ENCODE measurements at places on chromosomes 5 and 9.

GRCh38 chr9:120729791-120730241 is 15.5 kb upstream of the MEGF9 start:
- no peak for DNase-seq

DNA sequence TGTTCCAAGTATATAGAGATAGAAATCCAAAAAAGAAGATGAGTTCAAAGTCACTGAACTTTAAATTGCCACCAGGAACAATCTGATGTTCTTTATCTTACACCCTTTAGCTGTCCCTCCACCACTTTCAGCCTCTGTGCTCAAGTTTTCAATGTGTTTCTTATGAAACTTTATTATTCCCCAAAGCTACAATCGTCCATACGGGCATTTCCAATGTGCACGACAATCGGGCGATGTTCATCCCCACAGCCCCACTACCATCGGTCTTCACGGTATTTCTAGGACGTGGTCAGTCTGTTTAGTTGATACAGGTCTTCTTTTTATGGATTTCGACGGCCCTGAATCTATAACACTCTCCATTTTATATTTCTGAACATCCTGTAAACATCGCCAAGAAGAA is 238.7 kb upstream of the DAP start:
- no peak for DNase-seq

DNA sequence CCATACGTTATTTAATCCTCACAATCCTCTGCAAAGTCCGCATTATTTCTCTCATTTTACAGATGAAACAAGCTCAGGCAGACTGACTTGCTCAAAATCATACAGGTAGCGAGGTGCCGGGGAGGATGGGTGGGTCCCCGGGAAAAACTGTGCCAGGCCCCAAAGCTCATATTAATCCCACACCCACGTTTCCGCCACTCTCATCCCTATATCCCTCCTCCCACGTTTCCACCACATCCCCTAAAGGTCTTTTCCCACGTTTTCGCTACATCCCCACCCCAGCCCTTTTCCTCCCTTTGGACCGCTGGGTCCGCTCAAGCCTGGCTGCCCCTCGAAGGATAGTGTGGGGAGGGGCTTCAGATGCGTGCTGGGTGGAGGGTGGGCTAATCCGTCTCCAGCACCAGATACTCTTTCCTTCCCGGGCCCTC is 434 bp upstream of the FSD1L start:
- no peak for DNase-seq

DNA sequence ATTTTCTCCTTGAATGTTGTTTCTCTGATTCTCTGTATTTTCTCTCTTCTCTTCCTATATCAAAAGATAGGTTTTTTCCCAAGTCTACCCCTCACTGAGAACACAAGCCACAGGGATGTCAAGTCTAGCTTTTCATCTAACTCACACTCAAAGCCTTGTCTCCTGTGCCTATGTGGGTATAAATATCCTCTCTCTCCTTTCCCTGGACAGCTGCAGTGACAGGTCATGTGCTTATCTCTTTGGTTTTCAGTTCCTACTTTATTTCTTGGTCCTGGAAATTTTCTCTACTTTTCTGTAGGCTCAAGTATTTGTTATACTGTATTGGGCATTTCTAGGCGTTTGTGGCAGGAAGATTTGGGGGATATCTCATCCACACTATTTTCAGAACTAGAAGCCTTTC is 182.4 kb upstream of the MVB12B start:
- DNase-seq, result no peak

DNA sequence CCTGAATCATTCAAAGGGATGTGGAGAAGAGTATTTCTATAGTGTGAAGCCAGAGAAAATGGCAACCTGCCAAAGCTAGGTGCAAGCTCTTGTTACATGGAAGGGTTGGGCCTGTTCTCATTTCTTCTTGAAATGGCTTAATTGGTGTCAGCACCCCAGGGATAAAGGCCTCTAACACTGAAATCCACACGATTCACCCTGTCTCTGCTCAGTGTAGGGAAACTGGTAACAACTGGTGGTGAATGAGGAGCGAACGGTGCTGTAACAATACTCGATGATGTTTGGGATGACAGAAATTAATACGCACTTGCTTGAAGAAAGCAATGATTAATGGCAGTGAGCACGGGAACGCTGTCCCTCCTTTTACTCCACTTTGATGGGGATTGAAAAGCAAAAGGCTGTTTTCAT is 16.2 kb downstream of the PBX3 start:
- DNase-seq, result no peak

GRCh38 chr5:44613936-44614335 is 194.8 kb upstream of the MRPS30 start:
- no peak for DNase-seq

DNA sequence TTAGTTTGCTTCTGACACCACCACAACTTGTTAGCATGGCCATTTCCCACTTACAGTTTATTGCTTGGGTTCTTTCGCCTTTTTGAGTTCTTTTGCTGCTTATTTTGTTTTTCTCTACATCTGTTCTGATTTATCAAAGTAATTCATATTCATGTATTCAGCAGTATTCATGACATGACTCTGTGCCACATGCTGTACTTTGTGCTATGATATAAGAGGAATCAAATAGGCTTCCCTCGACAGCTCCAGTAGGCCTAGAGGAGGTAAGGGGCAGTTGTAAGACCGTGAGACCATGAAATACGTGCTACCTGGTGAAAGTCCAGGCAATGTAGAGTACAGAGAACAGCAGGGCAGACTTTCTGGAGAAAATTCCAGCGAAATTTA is 110.7 kb upstream of the SAP30L start:
- no peak for DNase-seq

DNA sequence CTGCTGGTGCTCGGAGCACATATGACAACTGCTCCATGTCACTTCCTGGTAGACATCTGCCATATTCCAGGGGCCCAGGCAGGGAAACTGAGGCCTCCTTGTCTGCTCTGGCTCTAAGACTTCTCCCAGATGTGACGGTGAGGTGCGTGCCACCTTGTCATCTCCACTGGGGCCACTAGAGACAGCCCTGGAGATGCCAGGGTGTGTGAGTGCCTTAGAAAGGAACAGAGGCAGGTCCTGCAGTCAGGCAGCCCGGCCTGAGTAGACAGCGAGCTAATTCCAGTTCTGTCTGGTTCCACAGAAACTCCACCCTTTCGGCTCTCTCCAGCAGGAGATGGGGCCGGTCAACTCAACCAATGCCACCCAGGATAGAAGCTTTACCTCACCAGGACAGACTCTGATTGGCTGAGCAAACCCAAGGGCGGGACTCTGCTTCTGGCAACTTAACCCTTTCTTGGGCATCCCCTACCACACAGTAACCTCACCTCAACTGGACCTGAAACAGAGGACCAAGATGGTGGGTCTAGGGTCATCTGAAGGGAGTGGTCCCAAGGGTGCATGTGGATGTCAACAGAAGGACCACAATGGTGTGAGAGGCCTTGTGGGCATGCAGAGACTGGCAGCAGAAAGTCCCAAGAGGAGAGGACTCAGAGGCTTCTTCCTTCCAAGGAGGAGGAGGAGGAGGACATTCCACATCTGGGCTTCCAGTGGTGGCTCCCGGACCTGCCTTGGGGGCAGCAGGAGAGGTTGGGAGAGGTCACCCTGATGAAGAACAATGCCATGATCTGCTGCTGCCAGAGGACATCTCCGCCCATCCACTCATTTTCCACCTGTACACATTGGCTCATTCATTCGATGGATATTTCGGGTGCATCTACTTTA is 77.7 kb downstream of the RGS3 start:
- DNase-seq, result no peak

GRCh38 chr5:116583085-116583861 is 8.7 kb upstream of the SEMA6A start:
- no peak for DNase-seq

GRCh38 chr5:140189977-140190871 is 15.2 kb downstream of the CYSTM1 start:
- DNase-seq, result no peak

GRCh38 chr9:115267790-115268189 is 149.8 kb upstream of the TNC start:
- DNase-seq, result no peak

GRCh38 chr9:101791938-101792337 is 53.5 kb upstream of the GRIN3A start:
- DNase-seq, result no peak

DNA sequence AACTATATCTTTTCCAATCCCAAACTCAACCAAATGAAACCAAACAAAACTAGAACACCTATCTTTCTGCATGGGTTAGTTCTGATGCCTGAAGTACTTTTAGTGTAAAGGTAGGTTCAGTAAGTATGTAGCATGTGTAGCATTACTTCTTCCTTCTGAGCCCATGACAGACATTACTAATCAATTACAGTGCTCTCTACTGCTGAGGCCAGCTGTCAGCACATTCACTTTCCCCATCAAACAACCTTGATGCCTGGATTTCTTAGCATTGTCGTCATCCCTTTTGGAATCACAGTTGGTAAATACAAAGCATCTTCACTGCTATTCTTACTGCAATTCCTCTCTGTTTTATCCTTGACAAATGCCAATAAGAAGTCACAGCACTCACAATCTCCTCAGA is 103.2 kb downstream of the PTTG1 start:
- DNase-seq, result no peak

GRCh38 chr5:107935645-107936044 is 264.9 kb upstream of the EFNA5 start:
- no peak for DNase-seq

Measured in stimulated activated CD4-positive, alpha-beta T cell treated with anti-CD3 and anti-CD28 coated beads, Interleukin-2, amount 100 ng/mL, for 4 hours (primary cell).